ENCODE measurements at places on chromosomes 5 and 9. TPM values are rescaled to one million over a fixed set of nuclear protein-coding genes. Genes with fewer than 3 reads are reported as not detected.

DNA sequence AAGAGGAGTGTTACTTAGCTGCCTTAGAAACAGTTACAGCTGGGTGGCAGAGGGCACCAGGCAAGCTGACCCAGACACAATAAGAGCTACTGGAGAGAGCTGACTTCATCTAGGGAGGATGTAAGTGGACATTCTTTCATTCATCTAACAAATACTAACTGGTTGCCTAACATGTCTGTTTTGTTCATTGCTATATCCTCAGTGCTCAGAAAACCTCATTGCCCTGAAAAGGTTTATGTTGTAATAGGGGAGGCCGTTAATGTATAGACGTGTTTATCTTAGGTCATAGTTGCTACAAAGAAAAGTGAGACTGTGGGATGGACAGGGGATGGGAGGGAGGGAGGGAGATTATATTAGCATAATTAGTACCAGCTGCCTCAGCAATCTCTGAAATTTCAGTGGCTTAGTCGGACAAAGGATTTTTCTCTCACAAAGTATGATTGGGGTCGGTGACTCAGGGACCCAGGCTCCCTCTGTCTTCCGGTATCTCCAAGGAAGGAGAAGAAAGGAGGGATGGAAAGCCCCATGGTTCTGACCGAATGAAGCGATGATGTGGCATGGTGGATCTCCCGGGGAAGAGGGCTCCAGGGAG lies 2.6 kb upstream of the SNX18 start:
- no peak for DNase-seq

GRCh38 chr5:171549274-171549673 lies 129.8 kb downstream of the FGF18 start:
- DNase-seq: no peak

PALM2AKAP2 gene
- 38.4 TPM for total RNA-seq

- DNase-seq: no peak
Observed at GRCh38 chr9:14780693-14781092, 58.2 kb upstream of the CER1 start.

FASTKD3 gene
- total RNA-seq: 14.2 TPM

GRCh38 chr5:80142996-80143395 lies 107.8 kb downstream of the THBS4 start:
- DNase-seq: no peak

GRCh38 chr9:116495725-116496124 lies 191.4 kb upstream of the TRIM32 start:
- no peak for DNase-seq

LCN15 gene
- total RNA-seq: not detected

DNA sequence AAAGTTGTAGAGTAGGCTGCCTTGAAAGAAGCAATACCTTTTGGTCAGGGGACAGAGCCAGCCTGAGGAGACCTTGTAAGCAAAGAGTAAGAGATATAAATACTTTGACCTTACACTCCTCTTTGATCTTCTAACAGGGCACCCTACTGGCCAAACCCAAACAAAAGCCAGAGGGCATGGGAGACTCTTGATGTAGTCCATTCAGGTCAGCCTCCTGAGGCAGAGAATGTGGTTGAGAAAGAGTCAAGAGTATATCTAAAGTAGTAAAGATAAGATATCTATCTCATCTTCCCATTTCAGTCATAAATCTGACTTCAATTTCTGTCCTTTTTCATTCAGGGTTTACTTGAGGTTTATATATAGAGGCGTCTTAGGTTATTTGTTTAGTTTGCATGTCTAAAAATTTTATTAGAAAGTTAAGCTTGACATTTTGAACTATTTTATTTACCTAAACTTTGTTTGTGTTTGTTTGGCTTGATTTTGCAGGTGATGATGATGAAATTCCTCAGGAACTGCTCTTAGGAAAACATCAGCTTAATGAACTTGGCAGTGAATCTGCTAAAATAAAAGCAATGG lies 125.7 kb downstream of the NIPBL start:
- no peak for DNase-seq

DNA sequence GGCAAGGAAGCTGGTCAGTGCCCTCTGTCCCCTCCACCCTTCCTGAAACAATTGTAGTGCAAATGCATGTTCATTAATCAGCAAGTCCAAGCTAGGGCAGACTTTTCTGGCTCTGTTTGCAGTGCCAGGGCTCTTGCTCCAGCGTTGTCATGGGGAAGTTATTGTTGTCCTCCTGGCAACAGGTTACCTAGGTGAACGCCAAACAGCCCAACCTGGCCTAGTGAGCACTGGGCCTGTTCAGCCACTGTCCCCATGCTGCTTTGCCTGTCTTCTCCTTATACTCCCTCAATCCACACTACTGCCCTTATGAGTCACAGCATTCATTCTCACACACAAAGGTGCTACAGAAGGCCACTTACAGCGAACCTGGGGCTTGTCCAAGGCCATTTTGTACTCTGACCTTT lies 34.5 kb upstream of the GLIS3 start:
- no peak for DNase-seq

- no peak for DNase-seq
Observed at GRCh38 chr5:41808294-41808693, 61.9 kb downstream of the OXCT1 start.

- DNase-seq: no peak
Observed at GRCh38 chr9:129556491-129557191, 64.3 kb downstream of the C9orf50 start.

RNF183 gene
- 0.19 TPM for total RNA-seq

ADGRD2 gene
- total RNA-seq: not detected

Data from omental fat pad (tissue), 4 donors.